ENCODE measurements at places on chromosomes 1 and 21.
A peak's percentile ranks its signal among the peaks of the same experiment; 100 is the strongest.

GRCh38 chr1:178434899-178435435 lies 61.8 kb downstream of the CLEC20A start:
- DNase-seq: no peak

GRCh38 chr1:10736634-10737586 lies 59.5 kb downstream of the CASZ1 start:
- no peak for DNase-seq

DNA sequence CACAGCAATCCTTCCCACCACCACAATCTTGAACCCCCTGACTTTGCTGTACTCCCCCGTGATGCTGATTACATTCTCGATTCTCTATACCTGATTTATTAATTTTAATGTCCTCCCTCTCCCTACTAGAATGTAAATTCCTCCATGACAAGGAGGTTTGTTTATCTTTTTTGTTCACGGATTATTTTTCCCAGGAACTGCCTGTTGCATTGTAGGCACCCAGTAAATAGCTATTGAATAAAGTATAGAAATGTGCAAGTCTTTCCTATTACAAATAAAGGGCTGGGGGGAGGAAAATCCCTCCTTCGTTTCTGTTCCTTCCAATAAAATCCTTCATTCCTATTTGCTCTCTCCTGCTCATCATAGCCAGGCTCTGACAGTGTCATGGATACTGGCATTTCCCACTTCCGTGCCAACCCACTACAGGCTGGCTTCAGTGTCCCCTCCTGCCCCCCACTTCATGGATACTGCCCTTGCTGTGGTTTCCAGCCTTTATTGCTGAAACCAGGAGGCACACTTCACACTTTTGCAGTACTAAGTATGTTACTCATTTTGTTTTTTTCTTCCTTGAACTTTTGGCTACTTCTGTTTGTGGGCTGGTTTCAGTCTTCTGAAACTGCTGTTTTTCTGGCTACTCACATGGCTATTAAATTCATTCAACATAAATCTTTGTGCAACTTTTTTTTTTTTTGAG lies 7.5 kb downstream of the KIF1B start:
- DNase-seq: no peak

GRCh38 chr1:246725191-246725590 lies 982 bp downstream of the SCCPDH start:
- no peak for DNase-seq

- DNase-seq: no peak
These were observed 182.1 kb upstream of the ZRANB2 start for GRCh38 chr1:71262970-71263369.

- peak; percentile 75 for DNase-seq
These were observed 75.9 kb downstream of the LRRC8C start for GRCh38 chr1:89708751-89709375.

GRCh38 chr1:94111879-94112278 lies 9.1 kb downstream of the ABCA4 start:
- no peak for DNase-seq

DNA sequence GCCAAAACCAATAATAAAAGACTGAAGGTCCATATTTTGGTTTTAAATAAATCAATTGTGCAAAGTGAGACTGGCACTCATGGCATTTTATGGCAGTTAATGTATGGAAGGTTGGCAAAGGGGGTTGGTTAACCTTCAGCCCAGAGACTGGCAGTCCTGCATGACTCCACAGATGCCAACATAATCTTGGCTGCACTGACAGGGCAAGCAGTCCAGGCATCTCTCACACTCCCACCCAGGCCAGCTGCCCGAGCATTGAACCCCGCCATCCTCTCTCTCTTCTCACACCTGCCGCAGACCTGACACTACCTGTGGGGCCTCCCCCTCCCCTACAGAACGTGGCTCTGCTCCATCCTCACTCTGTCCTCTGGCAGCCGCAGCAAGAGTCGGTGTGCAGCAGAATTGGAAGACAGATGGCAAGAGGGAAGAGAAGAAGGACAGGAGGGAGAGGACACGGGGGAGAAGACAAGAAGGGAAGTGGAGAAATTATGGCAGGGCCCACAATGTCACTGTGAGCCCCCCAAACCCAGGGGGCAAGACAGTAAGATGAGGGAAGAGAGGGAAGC lies 43.7 kb downstream of the ITPKB start:
- DNase-seq: no peak

GRCh38 chr1:84373436-84374141 lies 24.7 kb upstream of the DNASE2B start:
- DNase-seq: no peak

- no peak for DNase-seq
These were observed 60.3 kb downstream of the SLX9 start for GRCh38 chr21:44999972-45000636.

GRCh38 chr1:26388791-26389445 lies 16.4 kb upstream of the ZNF683 start:
- peak; percentile 17 for DNase-seq

- no peak for DNase-seq
These were observed at the start of gene RHBG for GRCh38 chr1:156368889-156369684. TSS of gene RHBG (plus strand) at chr1:156369211. CDS start at chr1:156369250, 39 bp downstream.

GRCh38 chr1:39977202-39977601 lies 22.3 kb downstream of the MFSD2A start:
- DNase-seq: peak; percentile 44

- DNase-seq: peak; percentile 20
These were observed 32.3 kb downstream of the KIAA2013 start for GRCh38 chr1:11893907-11894251.

DNA sequence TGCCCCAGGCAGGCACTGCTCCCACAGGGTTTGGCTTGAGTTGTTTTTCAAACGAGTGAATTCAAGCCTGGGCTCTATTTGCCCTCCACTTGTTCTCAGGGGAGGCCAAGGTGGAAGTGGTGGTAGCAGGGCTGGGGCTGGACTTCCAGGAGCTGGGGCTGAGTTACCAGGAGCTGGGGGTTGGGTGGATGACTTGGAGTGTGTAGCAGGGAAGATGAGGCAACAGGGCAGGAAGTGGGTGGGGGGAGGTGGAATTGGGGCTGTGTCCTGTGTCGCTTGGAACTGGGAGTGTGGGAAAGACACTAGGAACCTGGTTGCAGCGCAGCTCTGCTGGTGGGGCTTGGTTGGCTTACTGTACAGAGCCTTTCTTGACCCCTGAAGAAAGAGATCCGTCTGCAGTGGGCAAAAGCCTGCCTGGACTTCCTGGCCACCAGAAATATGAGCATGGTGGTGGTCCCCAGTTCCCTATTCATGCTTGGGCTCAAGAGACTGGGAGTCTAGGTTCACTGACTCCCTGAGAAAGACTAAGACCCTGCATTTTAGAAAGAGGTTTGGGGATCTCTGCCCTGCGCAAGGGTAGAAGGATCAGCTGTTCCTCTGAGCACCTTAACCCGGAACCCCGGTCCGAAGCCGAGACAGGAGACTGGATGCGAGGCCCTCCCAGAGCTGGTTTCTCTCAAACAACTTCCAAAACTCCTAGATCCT lies 3.1 kb downstream of the TFAP2E start:
- DNase-seq: no peak

DNA sequence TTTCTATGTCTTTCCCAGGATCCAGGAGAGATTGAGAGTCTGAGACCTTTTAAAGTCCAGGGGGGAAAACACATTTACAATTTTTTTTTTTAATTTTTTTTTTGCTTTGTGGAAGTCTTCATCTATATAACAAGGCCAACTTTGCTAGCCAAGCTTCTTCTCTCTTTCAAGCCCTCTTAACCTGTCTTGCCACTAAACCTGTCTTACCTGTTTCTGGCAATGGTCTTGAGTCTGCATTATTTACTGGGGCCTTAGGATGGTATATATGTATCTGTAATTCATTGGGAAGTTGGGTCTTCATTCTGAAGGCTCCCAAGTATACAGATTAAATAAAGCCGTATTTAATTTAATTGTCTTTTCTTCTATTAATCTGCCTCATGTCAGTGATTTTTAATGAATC lies 750.9 kb upstream of the B3GALT2 start:
- no peak for DNase-seq

DNA sequence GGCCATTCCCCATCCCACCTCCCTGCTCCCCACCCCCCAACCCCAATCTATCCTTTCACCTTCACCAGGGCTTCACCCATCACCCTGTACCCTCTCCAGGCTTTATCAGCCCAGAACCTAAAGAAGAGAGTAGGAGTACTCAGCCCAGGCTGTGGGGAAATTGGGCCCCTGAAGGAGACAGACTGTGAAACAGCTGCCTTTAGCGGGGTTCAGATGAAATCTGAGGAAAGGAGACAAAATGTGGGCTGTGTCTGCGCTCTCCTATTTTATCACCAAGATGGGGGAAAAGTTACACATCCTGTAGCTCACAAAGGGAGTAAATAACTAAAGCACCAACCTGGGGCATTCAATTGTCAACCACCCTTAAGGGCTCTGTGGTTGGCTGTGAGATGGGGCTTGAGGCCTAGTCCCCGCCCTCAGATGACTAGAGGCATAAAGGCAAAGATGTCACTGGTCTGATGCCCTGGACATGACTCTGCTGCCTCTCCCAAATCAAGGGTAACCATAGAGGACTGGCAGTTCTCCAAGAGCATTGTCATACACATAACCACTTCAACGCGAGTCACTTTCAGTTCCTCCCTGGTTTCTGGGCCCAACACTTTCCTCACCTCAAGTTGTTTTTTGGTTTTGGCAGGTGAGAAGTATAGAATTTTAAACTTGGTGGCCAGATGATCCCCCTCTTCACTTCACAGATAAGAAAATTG lies 30.0 kb downstream of the SLC27A3 start:
- DNase-seq: peak; percentile 82

- DNase-seq: no peak
These were observed 85.4 kb downstream of the IER5 start for GRCh38 chr1:181173761-181174447.

- DNase-seq: no peak
These were observed 216.7 kb upstream of the ZC3H12A start for GRCh38 chr1:37257646-37258045.

Data from fibroblast of upper back skin (primary cell).